Activated T-helper 2 cell treated with anti-CD3 and anti-CD28 coated beads, Interferon-gamma antibody, Interleukin-2, Interleukin-4, amounts not matched to agents 10 μg/mL and 5 μg/mL and 100 μg/mL, durations not matched to agents 14 hours and 24 hours and 36 hours (primary cell): ENCODE measurements at places on chromosomes 11 and 22.

GRCh38 chr11:121755906-121756305, 303.1 kb upstream of the SORL1-AS1 start:
- DNase-seq, result no peak

DNA sequence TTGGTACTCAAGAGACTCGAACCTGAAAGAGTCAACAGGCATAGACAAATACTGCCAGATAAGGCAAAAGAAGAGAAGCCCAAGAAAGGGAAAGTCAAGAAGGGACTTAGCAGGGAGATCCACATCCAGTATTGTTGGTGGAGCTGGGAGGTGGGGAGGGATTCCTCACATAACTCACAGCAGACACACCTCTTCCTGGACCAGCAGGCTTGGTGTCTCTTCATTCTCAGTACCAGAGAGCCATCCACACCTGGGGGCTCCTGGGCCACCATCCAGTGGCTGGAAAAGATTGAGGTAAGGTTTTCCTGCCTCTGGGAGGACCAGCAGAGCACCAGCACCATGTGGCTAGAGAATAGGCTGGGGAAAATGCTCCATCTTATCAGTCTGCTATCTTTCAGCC, 161.6 kb upstream of the SESN3 start:
- no peak for DNase-seq

DNA sequence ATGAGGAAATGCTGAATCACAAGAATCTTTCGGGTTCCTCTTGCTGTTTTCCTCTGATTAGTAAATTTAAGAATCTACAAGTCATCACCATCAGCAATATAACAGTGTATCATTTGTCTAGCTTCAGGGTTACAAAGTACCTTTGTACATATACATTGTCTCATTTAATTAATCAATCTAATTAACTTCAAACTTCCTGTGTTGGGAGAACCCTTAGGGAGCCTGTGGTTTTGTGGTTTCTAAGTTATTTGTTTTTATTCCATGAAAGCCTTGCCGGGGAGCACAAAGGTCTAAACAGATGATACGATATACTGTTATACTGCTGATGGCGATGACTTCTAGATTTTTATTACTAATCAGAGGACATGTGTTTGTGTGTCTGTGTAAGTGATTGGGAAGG, 41.0 kb downstream of the TIMP3 start:
- DNase-seq, result no peak

- no peak for DNase-seq
These were observed 47.3 kb downstream of the GRAMD1B start for GRCh38 chr11:123477205-123477907.
